ENCODE measurements at places on chromosomes 3 and 15.

DNA sequence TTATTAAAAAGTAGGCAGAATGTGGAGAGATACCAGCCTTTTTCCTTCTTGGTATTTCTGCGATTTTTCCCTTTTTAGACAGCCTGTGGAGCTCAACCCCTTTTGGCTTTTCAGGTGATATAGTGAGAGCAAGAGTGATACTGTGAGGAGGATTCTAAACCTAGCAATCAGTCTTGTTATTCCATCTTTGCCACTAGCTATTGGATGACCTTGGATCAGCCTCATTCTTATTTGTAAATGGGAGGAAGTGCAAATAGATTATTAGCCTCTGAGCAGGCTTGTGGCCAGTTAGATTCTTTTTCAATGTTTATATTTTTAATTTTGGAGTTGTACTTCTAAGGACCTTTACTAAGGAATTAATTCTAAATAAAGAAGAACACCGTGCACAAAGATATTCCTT lies 34.0 kb downstream of the IQGAP1 start:
- no peak for DNase-seq

DNA sequence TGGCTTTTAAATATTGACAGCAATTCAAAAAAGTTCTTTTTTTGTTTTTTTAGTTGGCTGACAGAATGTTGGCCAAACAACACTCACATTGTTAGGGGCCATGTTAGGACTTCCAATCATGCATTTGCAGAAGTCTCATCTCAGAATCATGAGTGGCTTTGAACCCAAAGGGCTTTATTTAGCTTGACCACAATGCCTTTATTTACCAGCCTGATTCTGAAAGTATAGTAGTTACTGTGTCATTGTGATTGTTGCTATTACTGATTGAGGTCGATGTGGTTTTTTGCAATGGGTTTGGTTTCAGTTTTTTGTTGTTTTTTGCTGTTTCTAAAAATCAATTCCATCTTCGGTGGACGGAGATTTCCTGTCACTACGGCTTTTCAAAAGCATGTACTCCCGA lies 7.2 kb downstream of the GLDN start:
- no peak for DNase-seq

GRCh38 chr3:53680028-53680427 lies 166.2 kb downstream of the CHDH start:
- no peak for DNase-seq

- DNase-seq = no peak
Measured at GRCh38 chr15:62307551-62307950, 142.5 kb upstream of the C2CD4B start.

DNA sequence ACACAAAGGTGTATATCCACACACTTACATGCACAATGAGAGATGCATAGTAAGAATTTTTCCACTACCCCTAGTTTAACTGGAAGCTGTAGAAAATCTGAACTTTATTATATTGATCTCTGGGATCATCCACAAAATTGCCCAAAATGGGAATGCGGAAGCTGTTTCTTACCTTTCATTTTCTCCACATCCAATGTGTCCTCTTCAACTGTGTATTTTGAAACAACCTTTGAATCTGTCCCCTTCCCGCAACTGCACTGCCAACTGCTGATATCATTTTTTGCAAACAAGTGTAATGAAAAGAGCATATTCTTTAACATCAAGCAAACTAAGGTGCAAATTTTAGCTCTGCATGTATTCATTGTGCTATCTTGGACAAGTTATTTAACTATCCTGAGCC lies 427.6 kb upstream of the TPRG1 start:
- no peak for DNase-seq

DNA sequence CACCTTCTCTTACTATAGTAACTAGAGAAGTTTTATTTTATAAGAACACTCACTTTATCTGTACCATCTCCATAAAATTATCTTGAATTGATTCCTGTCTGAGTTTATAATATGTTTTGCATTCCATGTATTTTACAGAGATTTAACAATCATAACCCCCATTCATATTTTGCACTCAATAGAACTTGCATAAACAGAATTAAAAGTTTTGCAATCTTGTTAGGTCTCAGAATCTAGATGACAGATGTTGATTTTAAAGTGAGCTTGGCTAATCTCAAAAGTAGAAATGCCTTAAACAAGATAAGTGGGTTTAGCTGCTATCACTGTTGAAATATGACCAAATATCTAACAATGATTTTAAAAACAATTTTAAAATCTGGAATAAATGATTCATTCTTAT lies 107.9 kb upstream of the EPHA6 start:
- DNase-seq = no peak

- no peak for DNase-seq
Measured at GRCh38 chr3:138332472-138333073, 2.9 kb upstream of the NME9 start.

DNA sequence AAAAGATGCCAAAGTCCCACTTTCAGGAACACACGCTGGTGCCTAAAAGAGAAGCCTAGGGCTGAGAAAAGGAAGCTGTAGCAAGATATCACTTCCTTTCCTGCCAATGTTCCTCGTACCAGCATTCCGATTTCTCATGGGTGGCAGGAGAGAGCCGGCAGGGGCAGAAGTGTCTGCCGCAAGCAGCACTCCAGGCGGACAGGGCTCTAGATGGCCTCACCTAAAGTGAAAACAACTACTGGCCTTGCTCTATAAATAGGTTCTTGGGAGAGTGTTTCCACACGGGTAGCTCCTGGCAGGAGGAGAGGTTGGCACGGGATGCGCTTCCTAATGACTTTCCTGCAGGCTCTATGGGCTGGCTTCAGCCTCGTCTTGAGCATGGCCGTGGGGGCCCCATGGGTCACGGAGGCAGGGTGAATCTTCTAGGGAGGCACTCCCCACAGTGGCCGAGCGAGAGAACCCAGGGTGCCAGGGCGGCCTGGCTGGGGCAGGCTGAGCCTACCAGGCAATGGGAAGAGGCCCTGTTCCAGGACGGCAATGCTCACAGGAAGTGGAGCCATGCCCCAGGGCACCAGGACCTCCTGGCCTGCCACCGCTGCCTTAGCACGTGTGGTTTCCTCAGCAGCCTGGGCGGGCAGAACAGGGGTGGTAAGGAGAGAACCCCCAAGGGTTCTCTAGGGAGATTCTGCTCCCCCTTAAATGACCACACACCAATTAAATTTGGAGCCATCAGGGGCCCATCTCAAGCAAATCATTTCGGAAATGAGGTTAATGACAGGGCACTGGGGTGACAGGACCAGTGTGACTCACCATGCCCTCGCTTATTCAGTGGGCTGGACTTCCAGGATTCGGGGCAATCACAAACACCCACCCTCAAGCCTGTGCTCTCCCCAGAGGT lies 14.6 kb upstream of the DUSP7 start:
- no peak for DNase-seq

DNA sequence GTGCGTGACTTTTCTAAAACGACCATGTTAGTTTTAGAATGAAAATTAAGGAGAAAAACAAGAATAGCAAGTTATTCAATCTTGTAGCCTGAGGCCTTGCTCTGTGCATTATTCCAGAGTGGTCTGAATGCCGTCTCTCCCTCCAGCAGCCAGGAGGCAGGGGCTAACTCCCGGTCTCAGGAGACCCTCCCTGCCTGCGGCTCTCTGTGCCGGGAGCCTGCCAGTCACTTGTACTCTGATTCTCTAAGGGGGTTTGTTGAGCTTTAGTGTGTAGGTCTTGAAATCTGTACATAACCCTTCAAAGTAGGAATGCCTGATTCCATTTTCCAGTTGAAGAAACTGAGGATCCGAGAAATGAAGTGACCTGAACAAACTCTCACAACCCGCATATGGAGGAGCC lies 97.3 kb downstream of the ARNT2 start:
- DNase-seq = no peak

- DNase-seq = no peak
Measured at GRCh38 chr15:67433495-67434099, 87.3 kb upstream of the C15orf61 start.

- no peak for DNase-seq
Measured at GRCh38 chr3:110969229-110970211, 102.1 kb upstream of the NECTIN3 start.

GRCh38 chr15:49989498-49989897 lies 129.5 kb downstream of the ATP8B4 start:
- DNase-seq = no peak

DNA sequence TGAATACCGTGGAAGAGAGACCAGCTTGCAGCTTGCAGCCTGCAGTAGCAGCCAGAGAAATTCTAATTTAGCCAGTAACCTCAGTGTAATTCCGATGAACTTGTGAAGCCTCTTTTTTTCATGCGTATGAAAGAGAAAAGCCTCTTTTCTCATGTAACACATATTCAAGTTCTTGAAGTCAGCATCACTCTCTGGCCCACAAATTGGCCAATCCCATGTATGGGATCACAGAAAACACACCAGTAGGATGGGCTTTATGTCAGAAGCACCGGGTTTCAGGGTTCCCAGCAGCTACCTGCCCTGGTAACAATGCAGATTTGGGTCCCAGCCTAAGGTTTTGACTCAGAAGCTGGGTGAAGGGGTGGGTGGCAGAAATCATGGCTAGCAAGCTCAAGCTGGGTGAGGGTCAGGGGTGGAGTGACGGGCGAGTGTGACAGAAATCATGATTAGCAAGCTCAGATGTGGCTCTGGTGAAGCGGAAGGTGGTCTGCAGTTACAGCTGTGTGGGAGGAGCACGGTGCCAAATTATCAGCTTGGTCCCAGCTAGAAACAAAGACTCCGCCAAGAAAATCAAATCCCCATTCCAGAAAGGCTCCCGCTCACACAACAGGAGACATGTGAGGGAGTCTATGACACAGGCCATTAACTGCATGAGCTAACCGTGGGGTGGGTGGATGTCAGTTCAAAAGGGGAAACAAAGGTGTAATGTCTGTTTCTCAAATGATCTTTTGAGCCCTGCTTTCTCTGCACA lies 86.6 kb downstream of the SNRK start:
- DNase-seq = no peak

DNA sequence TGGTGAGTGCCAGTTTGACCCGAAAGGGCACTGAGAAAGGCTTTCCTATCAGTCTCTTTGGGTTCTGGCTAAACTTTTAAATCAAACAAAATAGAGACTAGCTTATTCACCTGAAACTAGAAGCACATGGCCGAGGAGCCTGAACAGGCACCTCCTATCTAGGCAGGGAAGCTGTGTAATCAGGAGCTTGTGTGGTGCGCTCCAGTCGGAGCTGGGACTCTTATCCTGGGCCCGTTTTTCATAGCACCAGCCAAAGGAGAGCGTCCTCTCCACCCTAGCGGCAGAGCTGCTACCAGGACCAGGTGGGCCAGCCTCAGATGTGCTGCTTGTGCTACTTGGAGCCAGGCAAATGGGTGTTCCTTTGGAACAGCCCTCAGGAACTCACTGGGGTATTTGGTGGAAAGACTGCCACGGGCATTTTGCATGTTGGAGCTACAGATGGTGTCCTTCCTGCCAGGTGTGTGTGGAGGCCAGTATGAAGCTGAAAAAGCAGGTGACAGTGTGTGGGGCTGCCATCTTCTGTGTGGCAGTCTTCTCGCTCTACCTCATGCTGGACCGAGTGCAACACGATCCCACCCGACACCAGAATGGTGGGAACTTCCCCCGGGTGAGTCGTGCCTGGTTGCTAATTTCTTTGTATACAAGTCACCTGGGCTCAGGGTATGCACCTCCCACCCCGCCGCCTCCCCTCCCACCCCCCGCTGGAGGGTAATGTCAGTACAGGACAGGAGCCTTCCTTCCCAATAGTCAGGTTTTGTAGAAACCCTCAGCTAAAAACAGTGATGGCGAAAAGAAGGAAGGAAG lies 833 bp downstream of the MAN2A2 start:
- DNase-seq = no peak

DNA sequence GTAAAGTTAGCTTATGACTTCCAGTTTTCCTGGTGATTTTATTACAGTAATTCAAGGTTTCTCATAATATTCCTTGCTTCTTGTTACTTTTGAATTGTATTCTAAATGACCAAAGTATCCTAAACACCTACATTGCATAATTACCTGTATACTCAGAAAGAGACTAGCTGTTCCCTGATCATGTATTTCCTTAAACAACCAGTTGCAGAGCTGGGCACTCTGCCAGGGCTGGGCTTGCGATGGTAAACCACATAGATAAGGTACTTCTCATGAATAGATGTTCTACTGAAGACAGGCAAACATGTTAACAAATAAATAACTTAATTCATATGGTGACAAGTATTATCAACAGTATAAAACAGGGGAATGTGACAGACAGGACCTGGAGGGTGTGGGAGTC lies 142.3 kb upstream of the WNT5A start:
- no peak for DNase-seq

GRCh38 chr15:64112073-64112772 lies 16.4 kb downstream of the SNX1 start:
- no peak for DNase-seq

Data from NCI-H2081 treated with DMSO at 0.1 percent for 48 hours (cell line).